NCI-H1694 treated with DMSO at 0.1 percent for 48 hours (cell line): ENCODE measurements at places on chromosomes 11 and 22.

DNA sequence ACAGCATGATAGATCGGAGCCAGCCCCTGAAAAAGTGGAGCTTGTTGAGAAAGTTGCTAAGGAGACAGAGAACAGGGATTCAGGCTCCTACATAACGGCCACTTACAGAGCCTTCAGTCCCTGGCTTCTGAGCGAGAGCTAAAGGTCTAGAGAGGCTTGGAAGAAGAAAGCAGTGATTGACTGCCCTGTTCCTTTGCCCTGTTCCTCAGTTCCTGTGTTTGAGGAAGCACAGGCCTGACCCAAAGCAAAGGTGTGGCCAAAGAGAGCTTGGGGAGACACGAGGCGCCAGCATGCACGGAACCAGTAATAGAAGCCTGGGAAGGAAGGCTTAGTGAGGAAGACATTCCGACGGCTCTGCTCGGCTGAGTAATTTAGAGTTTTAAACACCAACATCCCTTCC is 74.1 kb upstream of the CSNK2A3 start:
- no peak for DNase-seq

- DNase-seq, result no peak
Measured at GRCh38 chr11:12542186-12542935, 131.9 kb upstream of the TEAD1 start.

DNA sequence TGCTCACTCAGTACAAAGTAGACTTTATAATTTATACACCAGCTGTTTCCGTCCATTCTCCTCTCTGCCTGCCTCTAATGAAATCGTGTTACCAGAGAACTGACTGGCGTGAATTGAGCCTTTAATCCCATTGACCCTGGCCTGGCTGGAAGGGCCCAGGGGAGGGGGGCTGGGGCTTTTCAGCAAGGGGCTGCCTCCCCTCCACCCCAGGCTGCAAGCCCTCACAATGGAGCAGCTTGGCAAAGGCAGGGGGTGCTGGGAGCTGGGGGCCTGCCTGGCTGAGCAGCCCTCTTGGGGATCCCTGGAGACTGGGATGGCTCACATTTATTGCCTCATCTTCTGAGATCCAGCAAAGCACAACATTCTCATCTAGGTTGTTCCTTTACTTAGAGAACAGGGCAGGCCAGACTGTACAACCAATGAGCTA is 25.8 kb upstream of the LMO1 start:
- DNase-seq, result no peak

- DNase-seq, result no peak
Measured at GRCh38 chr11:134536219-134536618, 124.2 kb upstream of the B3GAT1 start.

GRCh38 chr22:42807185-42807584 is 49.9 kb downstream of the ARFGAP3 start:
- DNase-seq, result no peak

DNA sequence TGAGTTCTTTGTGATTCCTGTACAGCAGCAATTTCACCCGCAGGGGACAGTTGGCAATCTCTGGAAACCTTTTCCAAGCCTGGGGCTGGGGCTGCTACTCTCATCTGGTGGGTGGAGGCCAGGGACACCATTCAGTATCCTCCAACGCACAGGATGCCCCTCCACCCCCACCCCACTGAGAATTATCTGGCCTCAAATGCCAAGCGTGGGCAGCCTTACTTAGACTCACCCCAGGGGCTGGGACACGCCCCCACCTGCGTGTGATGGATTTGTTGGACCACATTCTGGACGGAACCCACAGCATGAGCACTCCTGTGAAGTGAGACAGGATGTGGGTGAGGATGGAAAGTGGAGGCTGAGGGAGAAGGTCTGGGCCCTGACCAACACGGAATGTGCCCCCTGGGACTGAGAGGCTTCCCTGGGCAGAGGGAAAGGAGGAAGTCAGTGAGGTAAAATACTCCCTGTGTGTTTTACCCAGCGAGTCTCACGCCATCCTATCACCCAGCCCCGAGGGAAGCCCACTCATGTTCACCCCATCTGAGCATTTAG is 13.7 kb downstream of the RASD2 start:
- DNase-seq, result no peak

GRCh38 chr11:9594267-9595046 is 21.0 kb downstream of the WEE1 start:
- no peak for DNase-seq

GRCh38 chr11:26618441-26618840 is 46.4 kb upstream of the MUC15 start:
- DNase-seq, result no peak

DNA sequence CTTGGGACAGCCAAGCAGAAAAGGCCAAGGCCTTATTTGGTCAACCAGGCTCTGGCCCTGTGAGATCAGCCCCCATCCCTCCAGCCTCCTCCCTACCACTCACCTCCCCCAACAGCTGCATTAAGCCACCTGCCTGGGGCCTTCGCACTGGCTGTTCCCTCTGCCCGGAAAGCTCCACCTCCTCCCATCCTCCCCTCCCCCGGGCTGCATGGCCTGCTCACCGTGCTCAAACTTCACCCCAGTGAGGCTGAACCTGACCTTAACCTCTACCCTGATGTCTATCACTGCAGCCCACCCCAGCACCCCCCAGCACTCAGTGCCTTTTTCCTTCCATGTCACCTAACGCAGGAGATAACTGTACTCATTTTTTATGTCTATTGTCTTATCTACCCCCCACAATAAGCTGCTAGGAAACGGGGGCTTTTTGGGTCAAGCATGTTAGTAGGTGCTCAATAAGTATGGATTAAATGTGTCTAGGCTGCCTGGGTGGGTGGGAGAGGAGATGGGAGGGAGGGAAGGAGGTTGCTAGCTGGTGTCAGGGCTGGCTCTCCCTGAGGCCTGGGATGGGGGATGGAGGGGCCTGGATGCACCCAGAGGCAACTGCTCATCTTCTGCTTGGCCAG is 912 bp downstream of the PTPRCAP start:
- no peak for DNase-seq

DNA sequence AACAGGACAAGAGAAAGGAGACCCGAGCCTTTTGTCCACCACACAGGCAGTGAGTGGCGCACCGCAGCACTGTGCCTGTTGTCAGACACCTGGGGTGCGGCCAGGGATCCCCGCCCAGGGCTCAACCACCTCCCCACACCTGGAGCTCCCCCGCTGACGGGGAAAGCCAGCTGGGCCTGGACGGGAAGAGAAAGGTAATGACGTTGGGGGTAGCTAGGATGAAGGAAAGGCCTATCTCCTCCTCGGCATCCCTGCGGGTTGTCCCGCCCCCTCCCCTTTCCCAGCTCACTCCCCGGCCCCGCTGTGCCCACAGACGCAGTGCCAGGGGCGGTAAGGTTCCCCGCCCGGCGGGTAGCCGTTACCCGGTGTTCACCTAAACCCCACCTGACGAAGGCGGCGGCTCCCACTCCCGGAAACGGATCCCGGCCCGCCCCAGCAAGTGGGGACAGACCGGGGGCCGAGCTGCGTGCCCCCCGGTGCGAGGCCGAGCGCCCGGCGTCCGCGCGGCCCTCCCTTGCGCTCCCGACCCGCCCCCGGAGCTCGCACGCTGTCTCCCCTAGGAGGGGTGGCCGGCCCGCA is 495 bp downstream of the HYOU1 start:
- no peak for DNase-seq

- no peak for DNase-seq
Measured at GRCh38 chr22:38125751-38126201, 15.3 kb upstream of the BAIAP2L2 start.

- no peak for DNase-seq
Measured at GRCh38 chr11:116732271-116733042, 40.3 kb downstream of the BUD13 start.

DNA sequence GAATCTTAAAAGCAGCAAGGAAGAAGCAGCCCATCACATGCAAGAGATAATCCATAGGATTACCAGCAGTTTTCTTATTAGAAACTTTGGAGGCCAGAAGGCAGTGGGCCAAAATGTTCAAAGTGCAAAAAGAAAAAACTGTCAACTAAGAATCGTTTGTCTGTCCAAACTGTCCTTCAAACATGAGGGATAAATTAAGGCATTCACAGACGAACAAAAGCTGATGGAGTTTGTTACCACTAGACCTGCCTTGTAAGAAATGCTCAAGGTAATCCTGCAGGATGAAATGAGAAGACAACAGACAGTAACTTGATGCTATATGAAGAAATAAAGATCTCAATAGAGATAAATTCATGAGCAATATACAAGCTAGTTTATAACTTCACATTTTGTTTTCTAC is 150.4 kb downstream of the WNT7B start:
- no peak for DNase-seq

GRCh38 chr11:64759131-64759721 is 548 bp downstream of the PYGM start:
- no peak for DNase-seq

GRCh38 chr11:69277074-69277809 is 16.7 kb upstream of the MYEOV start:
- DNase-seq, result no peak

GRCh38 chr11:16784666-16785065 is 46.2 kb downstream of the C11orf58 start:
- no peak for DNase-seq

GRCh38 chr11:119888119-119888518 is 159.1 kb upstream of the NECTIN1 start:
- DNase-seq, result no peak

GRCh38 chr22:50683994-50684371 is 11.4 kb downstream of the SHANK3 start:
- DNase-seq, result no peak

DNA sequence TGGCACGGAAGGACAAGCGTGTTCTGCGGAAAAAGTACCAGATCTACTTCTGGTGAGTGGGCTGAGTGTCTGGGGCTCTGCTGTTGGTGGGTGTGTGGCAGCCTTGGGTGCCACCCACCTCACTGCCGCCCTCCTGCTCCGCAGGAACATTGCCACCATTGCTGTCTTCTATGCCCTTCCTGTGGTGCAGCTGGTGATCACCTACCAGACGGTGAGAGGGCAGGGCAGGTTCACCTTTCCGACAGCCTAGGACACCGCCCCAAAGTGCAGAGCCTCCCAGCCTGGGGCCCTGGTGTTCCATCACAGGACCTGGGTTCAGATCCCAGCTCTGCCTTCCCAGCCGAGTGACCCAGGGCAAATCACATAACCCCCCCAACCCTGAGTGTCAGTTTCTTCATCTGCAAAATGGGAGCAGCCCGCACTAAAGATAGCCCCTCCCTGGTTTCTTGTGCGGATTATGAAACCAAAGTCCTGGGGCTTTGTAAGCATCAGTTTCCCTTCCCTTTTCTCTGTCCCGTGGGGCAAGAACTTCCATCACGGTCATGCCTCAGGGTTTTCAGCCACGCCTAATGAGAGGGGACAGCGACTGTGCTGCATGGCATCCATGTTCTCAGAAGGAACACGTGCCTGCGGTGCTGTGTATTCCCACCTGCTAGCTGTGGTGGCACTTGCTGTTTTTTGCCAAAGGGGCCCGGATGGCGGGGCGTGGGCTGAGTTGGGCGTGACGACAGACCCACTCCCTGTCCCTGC is 9.8 kb upstream of the TAGLN start:
- no peak for DNase-seq

DNA sequence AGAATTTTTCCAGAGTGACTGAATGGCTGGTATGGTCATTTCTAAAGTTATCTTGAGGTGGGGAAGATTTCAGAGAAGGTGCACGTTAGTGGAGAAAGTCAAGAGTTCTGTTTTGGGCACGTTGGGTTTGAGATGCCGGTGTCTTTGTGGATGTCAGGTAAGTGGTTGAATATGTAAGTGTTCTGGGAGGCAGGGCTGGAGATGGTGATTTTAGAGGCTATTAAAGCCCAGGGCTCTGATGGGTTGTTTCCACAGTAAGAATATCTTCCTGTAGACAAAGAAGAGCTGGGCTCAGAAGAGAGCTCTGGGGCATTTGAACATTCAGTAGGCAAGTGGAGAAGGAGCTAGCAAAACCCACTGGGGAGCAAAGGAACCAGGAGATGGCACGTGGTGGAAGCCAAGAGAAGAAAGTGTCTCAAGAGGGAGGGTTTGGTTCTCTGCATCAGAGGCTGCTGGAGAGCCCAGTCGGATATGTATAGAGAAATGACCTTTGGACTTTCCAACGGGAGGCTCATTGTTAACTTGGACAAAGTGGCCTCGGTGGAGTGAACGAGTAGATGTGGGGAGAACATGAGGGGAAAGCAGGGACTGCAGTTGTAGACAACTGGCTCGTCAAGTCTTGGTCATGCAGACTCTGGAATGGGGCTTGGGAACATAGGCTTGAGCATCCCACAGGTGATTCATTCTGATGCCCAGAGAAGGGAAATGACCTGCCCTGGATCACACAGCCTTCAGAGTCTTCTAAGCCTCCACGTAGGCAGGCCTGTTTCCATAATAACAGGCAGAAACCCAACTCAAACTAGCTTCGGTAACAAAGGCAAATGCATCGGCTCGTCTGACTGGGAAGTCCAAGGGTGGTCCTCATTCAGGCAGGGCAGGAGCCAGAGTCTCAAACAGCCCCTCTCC is 98.4 kb upstream of the PARVA start:
- DNase-seq, result no peak
